A549 treated with ZK216348 at 1 μM for 4 hours (cell line): ENCODE measurements at places on chromosomes 1 and 21. TPM values are rescaled to one million over a fixed set of nuclear protein-coding genes. Genes with fewer than 3 reads are reported as not detected.

Gene C1orf94
- not detected in 5 replicates for total RNA-seq

Gene AMY1B
- not detected in 5 replicates for total RNA-seq

Gene ADCY10
- total RNA-seq, result 0.02 to 0.40 TPM (median 0.25 TPM) in 4 of 5 replicates, not detected in the other

Gene NMNAT2
- 0.42 to 1.5 TPM (median 0.62 TPM) in 5 replicates for total RNA-seq

Gene DHRS3
- 44.3 to 62.2 TPM (median 56.5 TPM) in 5 replicates for total RNA-seq

Gene KCNH1
- total RNA-seq, result 1.9 to 2.7 TPM (median 2.4 TPM) in 5 replicates

Gene C1QC
- total RNA-seq, result not detected in 5 replicates

Gene EFHD2
- 143 to 291 TPM (median 261 TPM) in 5 replicates for total RNA-seq
